Right hindlimb (tissue), 1 donor: ENCODE measurements at places on chromosomes 16 and 17.

- DNase-seq, result no peak
Observed at GRCh38 chr17:65366102-65366844, 195.2 kb downstream of the AXIN2 start.

DNA sequence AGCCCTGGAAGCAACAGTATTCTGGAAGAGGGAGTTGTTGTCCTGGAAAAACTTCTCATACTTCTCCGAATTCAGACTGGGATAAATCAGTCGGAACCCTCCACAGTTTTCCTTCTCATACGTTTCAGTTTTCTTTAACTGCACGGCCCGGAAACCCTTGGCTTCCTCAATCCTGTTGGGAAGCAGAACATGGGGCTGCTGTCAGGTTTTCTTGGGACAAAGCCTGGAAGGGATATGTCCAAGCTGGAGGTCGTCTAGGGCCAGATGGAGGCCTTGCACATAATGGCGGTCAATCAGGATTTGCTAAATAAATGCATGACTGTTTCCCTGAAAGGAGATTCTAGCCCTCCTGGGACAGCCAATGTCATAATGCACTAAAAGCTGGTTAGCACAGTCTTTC, 29.2 kb downstream of the TTLL6 start:
- DNase-seq, result peak; percentile 38

DNA sequence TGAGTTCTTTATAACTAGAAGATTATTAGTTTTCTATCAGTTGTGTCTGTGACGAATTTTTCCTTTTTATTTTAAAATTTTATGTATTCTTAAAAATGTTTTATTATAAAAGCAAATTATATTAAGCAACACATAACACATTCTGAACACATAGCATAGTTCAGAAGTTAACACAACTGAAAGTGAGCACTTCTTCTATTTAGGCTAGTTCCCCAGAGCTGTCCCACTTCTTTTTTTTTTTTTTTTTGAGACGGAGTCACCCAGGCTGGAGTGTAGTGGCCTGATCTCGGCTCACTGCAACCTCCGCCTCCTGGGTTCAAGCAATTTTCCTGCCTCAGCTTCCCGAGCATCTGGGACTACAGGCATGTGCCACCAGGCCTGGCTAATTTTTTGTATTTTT, 37.7 kb upstream of the ALDH3A2 start:
- no peak for DNase-seq

DNA sequence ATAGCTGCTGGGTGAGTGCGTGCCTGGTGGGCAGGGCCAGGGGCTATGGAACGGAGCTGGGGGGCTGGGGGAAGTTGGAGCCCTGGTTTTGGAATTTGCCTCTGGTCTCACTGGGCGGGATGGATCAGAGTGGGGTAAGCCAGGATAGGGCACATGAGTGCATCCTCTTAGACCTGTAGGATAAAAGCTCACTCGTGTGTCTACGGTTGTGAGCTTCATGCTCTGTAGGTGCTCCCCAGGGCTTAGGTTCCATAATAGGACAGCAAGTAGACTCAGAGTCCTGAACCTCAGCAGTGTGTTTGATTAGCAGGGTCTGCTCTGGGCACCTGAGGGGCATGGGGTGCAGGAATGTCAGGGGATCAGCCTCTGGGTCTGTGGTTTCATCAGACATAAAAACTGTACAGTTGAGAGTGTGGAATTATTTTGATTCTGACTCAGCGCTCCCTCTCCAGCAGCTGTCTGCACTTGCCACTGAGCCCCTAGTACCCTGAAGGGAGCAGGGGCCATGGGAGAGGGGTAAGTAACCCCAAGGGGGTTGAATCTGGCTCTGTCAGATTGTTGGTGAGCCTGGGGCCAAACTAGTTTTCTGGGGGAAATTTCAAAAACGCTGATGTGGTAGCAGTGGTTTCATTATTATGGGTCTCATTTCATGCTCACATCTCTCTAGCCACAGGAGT, 84.2 kb upstream of the LGALS9 start:
- no peak for DNase-seq

DNA sequence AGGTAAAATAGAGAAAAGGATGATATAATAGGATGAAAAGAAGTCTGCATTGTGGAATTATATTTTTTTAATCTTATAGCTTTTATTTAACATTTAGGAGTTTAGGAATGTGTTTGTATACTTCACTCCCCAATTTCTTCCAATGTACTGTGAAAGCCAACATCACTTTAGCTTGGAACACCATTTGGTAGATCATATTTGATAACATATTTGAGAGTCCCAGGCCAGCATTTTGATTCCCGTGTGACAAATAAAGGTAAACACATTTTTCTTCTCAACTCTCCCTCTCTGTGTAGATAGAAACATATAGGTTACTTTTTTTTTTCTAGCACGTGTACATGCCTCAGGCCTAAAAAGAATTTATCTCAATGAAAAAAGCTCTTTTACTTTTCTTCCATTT, 1551.3 kb downstream of the CDH8 start:
- no peak for DNase-seq

DNA sequence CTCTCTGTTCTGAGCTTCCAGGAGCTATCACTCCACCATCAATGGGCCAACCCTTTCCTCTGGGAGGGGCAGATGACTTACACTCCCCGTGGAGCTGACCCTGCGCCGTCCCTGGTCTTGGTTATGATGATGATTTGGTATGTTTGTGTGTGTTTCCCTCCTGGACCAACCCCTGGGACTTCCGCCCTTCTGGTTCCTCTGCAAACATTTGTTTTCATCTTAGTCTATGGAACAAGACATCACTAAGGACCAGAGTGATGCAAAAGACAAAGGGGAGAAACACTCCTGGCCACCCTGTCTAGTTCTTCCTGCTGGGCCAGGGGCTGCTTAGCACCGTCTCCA, 13.7 kb downstream of the CBX4 start:
- DNase-seq, result no peak
